ENCODE measurements at places on chromosomes 6 and 20.

GRCh38 chr6:107353773-107354382 lies 105.5 kb downstream of the PDSS2 start:
- DNase-seq, result no peak

GRCh38 chr6:141484711-141485110 lies 648.0 kb upstream of the GJE1 start:
- DNase-seq, result peak; percentile 87

GRCh38 chr6:157711060-157711459 lies 112.0 kb upstream of the SNX9 start:
- DNase-seq, result no peak

DNA sequence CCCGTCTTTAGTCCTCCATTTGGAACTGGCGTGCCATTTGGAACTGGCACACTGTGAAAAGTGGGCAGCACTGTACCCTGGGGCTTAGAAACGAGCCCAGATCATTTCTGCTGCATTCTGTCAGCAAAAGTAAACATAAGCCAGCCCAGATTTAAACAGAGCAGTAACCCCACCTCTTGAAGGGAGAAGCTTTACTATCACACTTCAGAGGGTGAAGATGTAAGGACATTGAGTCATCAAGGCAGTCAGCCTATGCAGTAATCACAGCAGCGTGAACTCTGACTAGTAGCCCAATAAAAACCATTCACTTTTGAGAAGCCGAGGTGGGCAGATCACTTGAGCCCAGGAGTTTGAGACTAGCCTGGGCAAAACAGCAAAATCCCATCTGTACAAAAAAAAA lies 216.9 kb downstream of the EYA2 start:
- no peak for DNase-seq

DNA sequence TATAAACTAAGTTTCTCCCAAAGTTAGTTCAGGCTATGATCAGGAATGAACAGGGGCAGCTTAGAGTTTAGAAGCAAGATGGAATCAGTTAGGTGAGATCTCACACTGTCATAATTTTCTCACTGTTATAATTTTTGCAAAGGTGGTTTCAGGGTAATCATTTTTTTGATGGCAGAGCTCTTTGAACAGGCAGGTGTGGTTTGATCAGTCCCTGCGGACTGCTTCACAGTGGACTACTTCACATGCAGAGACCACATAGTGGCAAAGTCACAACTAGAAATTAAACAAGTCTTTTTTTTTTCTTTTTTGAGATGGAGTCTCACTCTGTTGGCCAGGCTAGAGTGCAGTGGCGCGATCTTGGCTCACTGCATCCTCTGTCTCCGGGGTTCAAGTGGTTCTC lies 6.8 kb downstream of the MAS1 start:
- DNase-seq, result no peak

GRCh38 chr6:14790976-14791375 lies 454.9 kb upstream of the JARID2 start:
- no peak for DNase-seq

DNA sequence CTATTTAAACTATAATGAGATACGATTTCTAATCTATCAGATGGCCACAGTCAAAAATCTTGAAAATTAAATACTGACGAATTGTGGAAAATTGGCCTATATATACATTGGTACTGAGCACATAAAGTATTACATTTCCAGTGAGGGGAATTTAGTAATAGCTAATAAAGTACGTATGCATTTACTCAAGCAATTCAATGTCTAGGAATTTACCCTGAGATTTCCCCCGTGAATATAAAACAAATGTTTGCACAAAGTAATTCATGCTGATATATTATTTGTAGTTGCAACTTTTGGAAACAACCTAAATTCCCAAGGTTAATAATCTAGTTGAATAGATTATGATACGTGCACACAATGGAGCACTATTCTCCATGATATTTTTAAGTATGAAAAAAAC lies 14.7 kb upstream of the C6orf141 start:
- DNase-seq, result no peak

DNA sequence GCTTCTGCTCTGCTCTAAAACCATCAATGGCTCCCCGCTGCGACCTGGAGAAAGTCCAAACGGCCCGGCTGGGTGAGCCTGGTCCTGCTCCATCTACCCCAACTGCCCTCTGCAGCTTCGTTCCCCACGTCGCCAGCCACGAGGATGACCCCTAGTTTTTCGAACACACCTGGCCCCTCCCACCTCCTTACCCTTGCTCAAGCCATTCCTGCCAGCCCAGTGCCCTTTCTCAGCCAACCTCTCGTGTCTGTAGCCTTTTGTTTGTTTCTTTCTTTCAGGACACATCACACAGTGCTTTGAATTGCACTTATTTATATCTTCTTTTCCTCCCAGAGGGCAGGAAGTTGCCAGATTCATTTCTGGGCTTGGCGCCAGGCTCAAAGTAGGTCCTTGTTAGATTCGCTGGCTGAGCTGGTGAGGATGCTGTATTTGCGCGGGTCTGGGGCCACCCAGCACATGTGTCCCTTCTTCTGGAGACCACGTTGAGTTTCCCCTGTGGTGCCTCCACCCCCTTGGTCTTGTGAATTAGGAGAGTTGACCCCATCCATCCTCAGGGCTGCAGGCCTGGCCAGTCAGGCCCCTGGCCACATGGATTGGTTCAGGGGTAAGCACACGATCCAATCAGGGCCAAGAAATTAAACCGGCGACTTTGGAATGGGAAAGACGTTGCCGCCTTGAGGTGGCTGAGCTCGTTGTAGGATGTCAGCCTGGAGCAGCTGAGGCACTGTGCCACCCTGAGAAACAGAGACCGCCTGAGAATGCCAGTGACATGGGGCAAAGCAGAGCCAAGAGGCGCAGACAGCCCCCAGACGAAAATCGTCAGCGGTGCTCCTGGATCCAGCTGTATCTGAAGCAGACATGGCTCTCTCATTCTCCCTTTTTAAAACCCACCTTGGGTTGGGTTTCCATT lies 156.0 kb downstream of the CEBPB start:
- DNase-seq, result no peak

GRCh38 chr20:36528176-36528874 lies 13.0 kb upstream of the MYL9 start:
- DNase-seq, result no peak

- no peak for DNase-seq
These were observed 106.2 kb downstream of the KIF13A start for GRCh38 chr6:17881085-17881858.

DNA sequence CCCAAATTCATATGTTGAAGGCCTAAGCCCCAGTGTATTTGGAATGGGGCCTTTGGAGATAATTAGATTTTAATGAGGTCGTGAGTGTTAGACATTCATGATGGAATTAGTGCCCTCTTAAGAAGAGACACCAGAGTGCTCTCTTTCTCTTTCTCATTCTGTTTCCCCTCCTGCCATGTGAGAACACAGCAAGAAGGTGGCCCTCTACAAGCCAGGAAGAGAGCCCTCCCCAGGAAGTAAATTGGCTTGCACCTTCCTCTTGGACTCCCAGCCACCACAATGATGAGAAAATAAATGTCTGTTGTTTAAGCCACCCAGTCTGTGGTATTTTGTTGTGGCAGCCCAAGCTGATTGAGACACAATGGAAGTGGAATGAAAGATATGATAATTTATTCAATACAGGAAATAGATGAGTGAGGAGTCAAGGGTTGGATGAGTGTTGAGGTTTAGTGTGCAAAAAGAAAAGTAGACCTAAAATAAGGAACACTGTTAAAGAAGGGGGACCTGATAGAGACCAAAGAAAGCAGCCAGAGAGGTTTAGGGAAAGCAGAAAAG lies 25.9 kb upstream of the ATXN1 start:
- DNase-seq, result no peak

- DNase-seq, result no peak
These were observed 125.5 kb downstream of the IPCEF1 start for GRCh38 chr6:154230910-154231595.

GRCh38 chr6:161214722-161215121 lies 59.1 kb downstream of the AGPAT4 start:
- DNase-seq, result no peak

GRCh38 chr20:12014276-12014675 lies 96.6 kb downstream of the BTBD3 start:
- no peak for DNase-seq

- DNase-seq, result peak; percentile 61
These were observed 75.4 kb upstream of the TMEM244 start for GRCh38 chr6:129936329-129937165.

GRCh38 chr20:40255365-40255764 lies 433.7 kb downstream of the MAFB start:
- no peak for DNase-seq

DNA sequence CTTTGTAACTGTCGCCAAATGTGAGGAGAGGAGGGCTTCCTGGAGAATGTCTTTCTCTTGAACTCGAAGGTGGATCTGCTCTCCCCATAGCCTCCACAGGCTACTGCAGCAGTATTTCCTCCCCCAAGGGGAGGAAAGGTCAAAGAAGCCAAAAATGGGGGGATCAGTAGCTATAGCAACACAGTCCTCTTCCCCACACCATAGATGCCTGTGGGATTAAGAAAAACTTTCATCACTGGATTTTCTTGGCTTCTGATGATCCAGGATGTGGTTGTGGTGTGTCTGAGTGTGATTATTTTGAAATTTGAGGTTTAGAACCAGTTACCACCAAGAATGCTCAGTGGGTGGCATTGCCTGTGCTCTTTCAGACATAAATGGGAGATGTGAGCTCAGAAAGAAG lies 140.1 kb upstream of the SPACA1 start:
- peak; percentile 72 for DNase-seq

GRCh38 chr20:2814587-2815051 lies at the start of gene C20orf141:
Gene C20orf141, plus strand, starts transcription at chr20:2814987. Its CDS starts 198 bp downstream, at chr20:2815185.
- DNase-seq, result no peak

DNA sequence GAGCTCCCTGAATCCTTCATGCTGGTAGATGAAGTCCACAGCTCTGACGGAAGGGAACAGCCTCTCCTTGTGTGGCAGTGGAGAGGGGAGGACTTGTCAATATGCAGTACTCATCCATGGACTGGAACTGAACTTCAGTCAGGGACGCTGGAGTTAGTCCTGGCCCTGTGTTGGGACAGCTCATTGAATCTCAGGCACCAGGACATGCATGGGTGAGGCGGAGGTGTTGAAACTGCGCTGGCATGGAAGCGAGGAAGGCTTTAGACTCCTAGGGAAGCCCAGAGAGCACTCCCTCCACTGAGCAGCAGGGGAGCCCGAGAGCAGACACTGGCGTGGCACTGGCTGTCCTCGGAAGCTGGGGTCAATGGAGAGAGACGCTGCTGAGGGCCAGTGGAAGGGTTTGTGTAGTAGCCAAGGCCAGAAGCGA lies 161.3 kb upstream of the GGTLC1 start:
- no peak for DNase-seq

GRCh38 chr6:141463237-141463977 lies 669.3 kb upstream of the GJE1 start:
- no peak for DNase-seq

- DNase-seq, result no peak
These were observed 76.3 kb downstream of the TMEM170B start for GRCh38 chr6:11613858-11614257.

GRCh38 chr6:52392944-52393343 lies 27.2 kb upstream of the EFHC1 start:
- DNase-seq, result no peak

DNA sequence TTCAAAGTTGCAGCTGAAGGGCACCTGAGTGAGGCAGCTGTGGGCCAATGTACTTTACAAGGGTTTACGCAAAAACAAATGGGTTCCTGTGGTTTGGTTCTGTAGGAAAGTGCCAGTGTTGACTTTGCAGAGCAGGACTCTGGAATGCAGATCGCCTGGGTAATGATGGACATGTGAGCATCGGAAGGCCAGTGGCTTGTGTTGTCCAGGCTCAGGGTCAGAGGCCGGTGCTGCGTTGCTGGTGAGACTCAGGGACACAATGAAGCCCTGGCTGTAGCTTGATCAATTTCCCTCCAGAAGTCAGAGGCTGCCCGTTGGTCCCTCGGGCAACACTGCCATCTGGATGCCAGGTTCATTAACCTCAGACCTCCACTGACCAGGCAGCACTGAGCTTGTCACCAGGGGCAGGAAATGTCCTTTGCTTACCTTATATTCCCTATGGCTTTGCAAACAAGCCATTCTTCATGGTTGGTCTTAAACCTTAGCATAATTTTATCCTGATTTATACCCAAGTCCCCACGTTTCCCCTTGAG lies 753.4 kb downstream of the QKI start:
- DNase-seq, result no peak

DNA sequence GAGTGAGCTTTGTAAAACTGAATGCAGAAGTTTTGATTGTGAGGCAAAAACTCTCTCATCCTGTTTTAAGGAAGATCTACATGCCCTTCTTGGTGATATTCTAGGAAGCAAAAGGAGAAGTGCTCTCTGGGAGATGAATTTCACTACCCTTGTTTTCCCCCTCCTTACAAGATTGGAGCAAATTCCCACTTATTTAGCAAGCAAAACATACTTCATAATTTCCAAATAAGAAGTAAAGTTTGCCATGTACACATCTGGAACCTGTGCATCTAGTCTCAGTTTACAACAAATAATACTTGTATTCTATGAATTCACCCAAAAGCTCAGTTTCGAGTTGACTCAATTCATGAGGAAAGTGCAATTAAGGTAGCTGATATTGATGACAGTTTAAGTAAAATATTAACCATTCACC lies 27.6 kb upstream of the IFNGR1 start:
- no peak for DNase-seq

GRCh38 chr6:108707328-108707976 lies 140.8 kb upstream of the ARMC2 start:
- DNase-seq, result no peak

DNA sequence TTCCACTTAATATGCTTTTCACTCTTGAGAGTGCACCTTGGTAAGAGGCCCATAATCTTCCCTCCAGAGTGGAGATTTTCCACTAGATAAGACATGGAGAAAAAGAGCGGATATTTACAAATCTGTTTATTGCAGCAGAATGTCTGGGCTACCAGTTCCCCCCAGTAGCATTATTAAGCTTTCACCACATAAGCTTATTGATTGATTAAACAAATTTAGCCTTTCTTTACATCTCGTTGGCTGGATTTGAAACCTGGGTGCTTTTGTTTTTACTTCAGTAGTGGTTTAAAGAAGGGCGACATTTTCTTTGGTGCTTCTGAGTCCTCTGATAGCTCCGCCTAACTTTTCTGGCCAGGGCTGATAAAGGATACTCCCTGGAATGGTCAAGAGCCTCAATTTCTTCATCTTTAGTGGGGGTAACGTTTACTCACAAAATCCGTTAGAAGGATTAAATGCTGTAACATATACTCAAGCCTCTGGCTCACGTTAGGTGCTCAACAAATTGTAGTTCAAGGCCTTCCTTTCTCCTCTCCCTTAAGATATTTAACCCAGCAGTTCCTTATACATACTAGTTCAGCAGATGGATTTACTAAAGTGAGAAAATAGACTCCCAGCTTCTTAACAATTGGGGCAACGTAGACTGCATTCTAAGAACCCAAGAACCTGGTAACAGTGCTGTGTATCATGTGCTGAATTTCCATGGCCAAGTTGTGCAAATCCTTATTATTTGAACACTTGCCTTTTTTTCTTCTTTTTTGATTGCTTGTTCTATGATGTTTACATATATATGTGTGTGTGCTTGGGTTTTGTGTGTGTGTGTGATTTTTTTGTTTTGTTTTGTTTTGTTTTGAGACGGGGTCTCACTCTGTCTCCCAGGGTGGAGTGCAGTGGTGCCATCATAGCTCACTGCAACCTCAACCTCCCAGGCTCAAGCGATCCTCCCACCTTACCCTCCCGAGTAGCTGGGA lies 91.4 kb downstream of the RREB1 start:
- no peak for DNase-seq

- peak; percentile 51 for DNase-seq
These were observed 102.1 kb upstream of the LAMP5 start for GRCh38 chr20:9412309-9412708.

GRCh38 chr6:132768051-132768517 lies 10.4 kb upstream of the VNN2 start:
- DNase-seq, result peak; percentile 59

GRCh38 chr6:140319209-140319608 lies 944.8 kb upstream of the CITED2 start:
- no peak for DNase-seq

Measured in OCI-LY7 (cell line).